ENCODE measurements at places on chromosomes 5 and 9. TPM values are rescaled to one million over a fixed set of nuclear protein-coding genes. Genes with fewer than 3 reads are reported as not detected.

DNA sequence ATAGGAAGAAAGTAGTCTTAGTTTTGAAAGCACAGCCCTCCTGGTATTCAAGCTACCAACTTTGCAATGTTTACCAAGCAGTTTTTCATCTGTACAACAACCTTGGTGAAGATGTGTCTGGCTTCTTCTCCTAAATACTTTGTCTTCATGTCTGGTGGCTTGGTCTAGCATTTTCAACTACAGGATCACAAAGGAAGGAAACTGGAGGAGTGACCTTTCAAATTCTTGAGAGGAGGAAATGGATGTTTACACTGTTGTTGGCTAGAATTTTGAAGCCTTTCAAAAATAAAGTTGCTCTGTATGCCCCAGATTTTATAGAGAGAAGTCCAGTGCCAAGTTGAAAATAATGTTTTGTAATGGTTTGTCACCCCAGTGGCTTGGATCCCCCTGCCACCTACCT is 16.3 kb downstream of the PAM start:
- no peak for DNase-seq
- H3K4me3 ChIP-seq: no peak overlapping the region
- no peaks in the 10 kb centered on the region for H3K36me3 ChIP-seq
- H3K27ac ChIP-seq: no peak overlapping the region
- no peaks in the 10 kb centered on the region for H3K27me3 ChIP-seq

The FAM221B gene
- 7.2 TPM for total RNA-seq

The PCDHAC2 gene
- 15.5 TPM for total RNA-seq

DNA sequence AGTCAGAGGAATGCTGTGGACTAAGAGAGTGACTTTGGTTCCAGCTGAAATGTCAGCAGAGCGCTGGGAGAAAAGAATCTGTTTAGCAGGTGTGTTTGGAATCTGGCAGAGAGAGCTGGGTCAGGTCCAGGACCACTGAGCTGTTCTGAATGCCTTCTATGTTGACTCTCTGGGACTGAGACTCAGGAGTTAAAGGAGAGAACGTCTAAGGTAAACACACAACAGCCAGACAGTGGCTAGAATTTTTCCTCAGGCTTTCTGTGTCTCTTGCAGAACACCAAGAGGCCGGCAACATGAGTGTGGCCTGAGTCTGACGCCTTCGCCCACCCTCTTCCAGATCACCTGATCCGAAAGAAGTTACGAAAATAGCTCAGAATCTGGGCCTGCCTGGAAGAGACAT is 107.2 kb upstream of the ZNF462 start:
- DNase-seq: no peak
- no peaks in the 10 kb centered on the region for H3K27me3 ChIP-seq
- H3K4me3 ChIP-seq: no peak overlapping the region
- no peaks in the 10 kb centered on the region for H3K4me1 ChIP-seq
- H3K27ac ChIP-seq: no peak overlapping the region

DNA sequence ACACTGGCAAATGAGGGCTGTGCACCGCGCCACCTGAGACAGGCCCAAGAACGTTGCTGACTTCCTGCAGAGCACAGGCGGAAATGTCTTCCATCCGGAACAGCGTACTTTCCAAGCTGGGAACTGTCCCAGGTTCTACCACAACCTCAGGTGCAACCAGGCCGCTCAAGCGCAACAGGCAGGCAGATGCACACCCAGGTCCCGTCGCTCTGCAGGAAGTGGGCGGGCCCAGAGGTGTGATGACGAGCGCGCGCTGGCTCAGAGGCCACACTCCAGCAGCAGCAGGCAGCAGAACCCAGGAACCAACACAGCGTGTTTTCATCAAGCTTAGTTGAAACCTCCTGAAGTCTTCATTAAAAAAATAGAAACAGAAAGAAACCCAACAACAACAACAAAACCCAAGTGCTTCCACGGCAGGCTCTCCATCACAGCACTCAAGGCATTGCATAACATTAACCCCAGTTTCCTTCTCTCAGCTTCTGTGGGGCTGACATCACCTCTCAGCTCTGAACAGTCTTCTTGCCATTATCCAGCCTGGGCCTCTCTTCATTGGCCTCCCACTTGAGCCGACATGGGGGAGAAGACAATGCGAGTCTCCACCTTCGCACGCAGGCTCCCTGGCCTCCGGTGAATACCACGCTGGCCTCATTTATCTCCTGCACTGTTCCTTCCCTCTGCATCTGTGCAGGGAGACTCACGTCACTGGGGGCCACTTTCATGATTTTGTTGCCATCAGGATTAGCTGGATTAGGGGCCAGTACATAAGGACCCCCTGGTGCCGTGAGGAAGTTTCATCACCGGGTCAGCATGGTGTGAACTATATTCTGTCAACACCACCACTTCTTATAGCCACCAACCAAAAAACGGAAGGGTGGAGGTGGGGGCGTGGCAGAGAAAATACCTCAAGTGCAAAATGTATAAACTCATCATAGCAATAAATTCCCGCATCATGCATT is 22.1 kb downstream of the PTCH1 start:
- no peaks in the 10 kb centered on the region for H3K36me3 ChIP-seq
- no peaks in the 10 kb centered on the region for H3K27me3 ChIP-seq
- peak; percentile 69 for DNase-seq
- H3K27ac ChIP-seq: no peak overlapping the region
- peak overlapping the region; percentile 52 for H3K4me3 ChIP-seq

The PTCH1 gene
- 127 TPM for total RNA-seq

The ZNF474 gene
- total RNA-seq: 7.1 TPM

- no peak overlapping the region for H3K27ac ChIP-seq
- no peak overlapping the region for H3K4me3 ChIP-seq
- DNase-seq: no peak
- no peaks in the 10 kb centered on the region for H3K27me3 ChIP-seq
- no peaks in the 10 kb centered on the region for H3K36me3 ChIP-seq
These were observed 113.1 kb upstream of the PCSK1 start for GRCh38 chr5:96546120-96546519.

- DNase-seq: no peak
- no peak overlapping the region for H3K27ac ChIP-seq
- no peaks in the 10 kb centered on the region for H3K36me3 ChIP-seq
- no peak overlapping the region for H3K4me3 ChIP-seq
- no peaks in the 10 kb centered on the region for H3K27me3 ChIP-seq
These were observed 446.6 kb downstream of the ARHGEF28 start for GRCh38 chr5:74072646-74073045.

GRCh38 chr9:95092262-95093072 is 225.0 kb downstream of the FANCC start:
- peaks cover 30% of the 10 kb centered on the region for H3K4me1 ChIP-seq
- H3K27me3 ChIP-seq: no peaks in the 10 kb centered on the region
- H3K4me3 ChIP-seq: no peak overlapping the region
- H3K36me3 ChIP-seq: no peaks in the 10 kb centered on the region
- no peak overlapping the region for H3K27ac ChIP-seq

The TNFSF8 gene
- 1.1 TPM for total RNA-seq

DNA sequence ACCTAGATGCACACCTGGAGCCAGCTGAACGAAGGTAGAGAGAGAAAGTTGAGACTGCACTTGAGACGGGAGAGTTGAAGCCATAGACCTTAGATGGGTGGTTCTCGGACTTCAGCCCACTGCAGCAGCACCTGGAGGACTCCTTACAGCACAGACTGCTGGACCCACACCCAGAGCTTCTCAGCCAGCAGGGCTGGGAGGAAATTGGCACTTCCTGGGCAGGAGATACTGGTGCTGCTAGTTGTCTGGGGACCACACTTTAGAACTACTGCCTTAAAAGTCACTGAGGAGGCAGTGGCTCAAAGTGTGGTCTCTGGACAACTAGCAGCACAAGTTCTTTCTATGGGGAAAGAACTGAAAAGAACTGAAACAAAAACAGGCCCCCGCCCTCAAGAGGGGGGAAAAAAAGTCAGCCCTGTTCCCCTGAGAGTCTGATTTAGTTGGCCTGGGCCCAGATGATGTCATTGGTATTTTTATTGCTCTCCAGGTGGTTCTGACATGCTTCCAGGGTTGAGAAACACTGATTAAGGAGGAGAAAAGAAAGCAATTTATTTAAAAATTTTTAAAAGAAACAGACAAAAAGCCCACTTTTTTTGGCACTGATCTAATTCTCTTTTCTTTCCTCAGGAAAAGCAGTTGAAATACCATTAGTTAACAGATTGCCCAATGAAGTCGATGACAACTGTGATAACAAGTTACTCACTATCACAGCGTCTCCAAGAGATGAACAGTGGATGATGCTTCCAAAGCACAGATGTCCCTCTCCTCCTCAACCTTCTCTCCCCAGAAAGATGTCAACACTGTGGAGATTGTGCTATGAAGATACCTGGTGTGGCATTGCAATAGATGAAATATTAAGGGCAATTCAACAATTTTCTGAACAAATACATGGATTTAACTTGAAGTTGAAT is 73.6 kb upstream of the ADAMTS16 start:
- no peak overlapping the region for H3K27ac ChIP-seq
- no peaks in the 10 kb centered on the region for H3K4me1 ChIP-seq
- no peaks in the 10 kb centered on the region for H3K36me3 ChIP-seq
- DNase-seq: no peak
- H3K4me3 ChIP-seq: no peak overlapping the region

DNA sequence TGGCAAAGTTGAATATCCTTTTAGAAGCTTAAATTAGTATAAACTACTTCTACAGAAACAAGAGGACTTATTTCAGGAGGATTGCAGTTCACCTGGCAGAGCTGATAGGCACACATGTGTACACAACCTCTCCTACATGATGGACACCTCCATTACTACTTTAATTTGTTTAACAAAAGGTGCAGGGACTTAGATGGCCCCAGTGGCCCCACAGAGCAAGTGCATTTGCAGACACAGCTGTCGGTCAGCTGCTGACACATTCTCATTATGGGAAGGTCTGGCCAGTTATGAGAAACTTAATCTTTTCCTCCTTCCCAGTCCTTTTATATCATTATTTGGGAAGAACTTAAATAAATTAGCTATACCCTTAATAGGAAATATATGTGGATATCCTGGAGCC is 28.3 kb downstream of the TDRD7 start:
- no peak overlapping the region for H3K27ac ChIP-seq
- no peak overlapping the region for H3K4me3 ChIP-seq
- H3K36me3 ChIP-seq: no peaks in the 10 kb centered on the region
- no peaks in the 10 kb centered on the region for H3K4me1 ChIP-seq

DNA sequence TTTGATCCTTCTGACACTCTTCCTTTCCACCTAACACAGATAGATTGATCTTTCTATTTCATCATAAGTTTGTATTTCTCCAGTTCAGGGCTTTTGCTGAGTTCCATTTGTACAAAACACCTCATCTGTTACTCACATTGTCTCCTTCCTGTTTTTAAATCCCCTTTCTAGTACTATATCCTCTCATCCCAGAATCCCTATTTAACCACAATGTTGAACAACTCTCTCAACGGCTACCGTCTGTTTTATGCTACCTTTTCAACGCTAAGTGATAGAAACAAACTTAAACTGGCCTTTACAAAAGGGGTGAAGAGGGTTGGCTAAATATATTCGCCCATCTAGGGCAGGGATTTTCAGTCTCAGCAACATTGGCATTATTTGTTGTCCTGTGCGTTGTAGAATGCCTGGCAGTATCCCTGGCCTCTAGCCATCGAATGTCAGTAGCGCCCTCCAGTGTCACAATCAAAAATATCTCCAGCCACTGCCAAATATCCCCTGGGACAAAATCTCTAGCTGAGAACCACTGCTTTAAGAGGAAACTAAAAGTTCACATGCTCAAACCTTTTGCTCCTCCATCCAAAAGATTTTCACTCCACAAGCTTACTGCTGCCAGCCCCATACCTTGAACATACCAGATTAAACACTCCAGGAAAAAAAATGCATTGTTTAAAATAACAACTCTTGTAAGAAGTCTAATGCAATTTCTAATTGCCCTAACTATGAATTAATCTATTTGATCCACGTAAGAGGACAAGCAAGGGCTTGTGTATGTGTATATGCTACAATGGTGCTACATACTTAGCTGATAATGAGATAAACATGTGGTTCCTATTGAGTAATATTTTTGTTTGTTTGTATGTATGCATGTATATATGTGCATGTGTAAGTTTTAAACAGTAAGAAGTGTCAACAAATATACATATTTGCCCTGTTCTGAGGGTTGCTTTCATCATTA is 344.0 kb downstream of the PTPRD start:
- no peak overlapping the region for H3K27ac ChIP-seq
- H3K36me3 ChIP-seq: no peaks in the 10 kb centered on the region
- peak; percentile 52 for DNase-seq
- H3K4me1 ChIP-seq: no peaks in the 10 kb centered on the region

DNA sequence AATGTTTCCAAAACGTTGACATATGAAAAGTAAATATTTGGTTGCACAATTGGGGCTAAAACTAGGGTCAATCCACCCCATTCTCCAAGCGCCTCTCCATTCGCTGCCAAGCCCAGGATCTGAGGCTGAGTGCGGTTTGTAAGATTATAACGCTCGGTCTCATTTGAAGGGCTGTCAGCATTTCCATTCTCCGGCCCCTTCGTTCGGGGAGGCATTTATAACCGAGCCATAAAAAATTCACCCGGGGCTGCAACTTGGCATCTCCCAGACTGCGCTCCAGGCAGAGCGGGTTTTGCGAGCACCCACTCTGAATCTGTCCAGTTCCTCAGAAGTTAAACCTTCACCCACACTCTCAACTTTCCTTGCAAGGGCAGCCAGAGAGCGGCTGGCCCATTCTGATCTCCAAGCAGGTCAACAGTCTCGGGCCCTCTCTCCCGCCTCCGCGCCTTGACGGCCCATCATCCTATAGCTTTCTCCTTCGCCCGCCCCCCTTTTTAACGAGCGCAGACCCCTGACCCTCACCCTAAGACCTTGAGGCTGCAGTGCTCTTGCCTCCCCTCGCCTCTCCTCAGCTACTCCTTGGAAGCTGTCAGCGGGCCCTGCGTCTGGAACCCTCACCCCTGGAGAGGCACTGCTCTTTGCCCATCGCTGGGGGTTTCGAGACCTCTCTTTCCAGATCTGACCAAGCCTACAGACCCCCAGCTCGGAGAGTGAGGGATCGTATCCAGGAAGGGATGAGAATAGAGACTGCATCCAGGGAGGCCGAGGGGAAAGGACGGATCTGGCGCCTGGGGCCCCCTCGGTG is 1.1 kb downstream of the SLIT3 start:
- no peak overlapping the region for H3K27ac ChIP-seq
- no peak for DNase-seq
- H3K36me3 ChIP-seq: no peaks in the 10 kb centered on the region
- no peaks in the 10 kb centered on the region for H3K27me3 ChIP-seq
- peak overlapping the region; percentile 43 for H3K4me3 ChIP-seq

The OBP2B gene
- 34.0 TPM for total RNA-seq

GRCh38 chr9:121348221-121348620 is 21.8 kb downstream of the STOM start:
- peaks cover 22% of the 10 kb centered on the region for H3K4me1 ChIP-seq
- H3K36me3 ChIP-seq: no peaks in the 10 kb centered on the region
- no peak overlapping the region for H3K4me3 ChIP-seq
- DNase-seq: no peak
- no peaks in the 10 kb centered on the region for H3K27me3 ChIP-seq

The CCDC171 gene
- total RNA-seq: 21.4 TPM

DNA sequence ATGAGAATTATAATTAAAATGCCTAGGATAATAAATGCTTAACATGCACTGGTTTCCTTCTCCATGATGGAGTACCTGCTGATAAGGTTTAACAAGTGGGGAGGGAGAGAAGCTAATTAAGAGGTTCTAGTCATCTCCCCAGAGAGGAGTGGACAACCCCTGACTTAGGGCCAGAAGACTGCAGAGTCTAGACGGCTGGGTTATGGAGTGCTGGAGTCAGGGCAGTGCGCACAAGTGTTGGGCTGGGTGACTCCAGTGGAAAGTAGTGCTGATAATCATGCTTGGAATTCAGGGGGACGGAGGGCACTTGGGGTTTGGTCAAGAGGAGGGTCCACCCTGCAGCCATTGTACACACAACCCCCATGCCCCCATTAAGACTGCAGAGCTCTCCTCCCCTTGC is 32.8 kb upstream of the TGFBI start:
- H3K36me3 ChIP-seq: no peaks in the 10 kb centered on the region
- no peak for DNase-seq
- no peak overlapping the region for H3K27ac ChIP-seq
- H3K4me3 ChIP-seq: no peak overlapping the region
- peaks cover 5% of the 10 kb centered on the region for H3K4me1 ChIP-seq

Data from testis (tissue), 5 donors.